ENCODE measurements at places on chromosomes 5 and 9.

DNA sequence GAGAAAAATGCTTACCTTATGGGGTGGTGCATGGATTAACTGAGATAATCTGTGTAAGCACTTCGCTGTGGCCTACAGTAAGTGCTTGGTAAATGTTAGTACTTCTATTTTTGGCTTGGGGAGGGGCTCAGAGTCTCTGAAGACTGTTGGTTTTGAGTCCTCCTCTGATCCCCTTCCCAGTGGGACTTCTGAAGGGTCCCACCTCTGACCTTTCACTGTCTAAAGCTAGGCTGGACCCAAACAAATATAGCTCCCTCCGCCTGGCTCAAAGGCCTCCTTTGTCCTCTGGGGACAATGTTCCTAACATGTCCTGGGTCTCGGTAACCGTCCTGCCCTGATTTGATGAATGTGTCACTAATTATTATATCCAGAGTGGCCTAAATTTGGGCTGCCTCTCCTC, 34.8 kb downstream of the CAMK2A start:
- DNase-seq = no peak

- DNase-seq = no peak
These were observed 188.4 kb upstream of the NR4A3 start for GRCh38 chr9:99633265-99633664.

- DNase-seq = no peak
These were observed 81.6 kb upstream of the IFNK start for GRCh38 chr9:27442464-27442863.

GRCh38 chr9:27453860-27454553, 70.1 kb upstream of the IFNK start:
- DNase-seq = no peak

DNA sequence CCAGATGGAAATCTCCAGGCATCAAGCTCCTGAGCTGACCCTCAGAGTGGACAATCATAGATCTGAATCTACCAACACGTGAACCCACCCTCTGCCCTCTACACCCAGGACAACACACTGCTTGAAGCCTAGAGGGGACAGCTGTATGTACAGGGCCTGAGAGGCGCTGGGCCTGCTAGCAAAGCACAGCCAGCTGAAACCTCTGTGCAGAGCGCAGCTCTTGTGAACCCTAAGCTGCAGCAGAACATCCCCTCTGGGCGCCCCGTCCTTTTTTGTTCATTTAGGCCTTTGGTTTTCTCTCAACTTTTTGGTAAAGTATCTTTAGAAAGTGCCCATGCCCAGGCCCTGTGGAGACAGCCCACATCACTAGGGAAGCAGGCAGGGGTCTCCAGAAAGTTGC, 62.4 kb upstream of the SPTLC1 start:
- no peak for DNase-seq

DNA sequence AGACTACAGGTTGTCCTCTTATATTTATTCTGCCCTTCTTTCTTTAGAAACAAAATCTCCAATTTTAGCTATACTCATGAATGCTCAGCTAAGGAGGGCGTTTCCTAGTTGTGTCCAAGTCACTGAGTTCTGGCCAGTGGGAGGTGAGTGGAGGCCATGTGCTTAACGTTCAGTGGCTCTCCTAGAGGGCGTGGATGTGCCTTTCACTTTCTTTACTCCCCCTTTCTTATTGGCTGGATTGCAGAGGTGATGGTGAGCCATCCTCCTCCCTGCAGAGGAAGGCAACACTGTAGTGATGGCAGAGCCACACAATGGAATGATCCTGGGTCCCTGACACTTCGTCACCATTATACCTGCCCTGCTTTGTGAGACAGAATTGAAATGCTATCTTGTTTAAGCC, 54.6 kb downstream of the ALG2 start:
- DNase-seq = no peak

DNA sequence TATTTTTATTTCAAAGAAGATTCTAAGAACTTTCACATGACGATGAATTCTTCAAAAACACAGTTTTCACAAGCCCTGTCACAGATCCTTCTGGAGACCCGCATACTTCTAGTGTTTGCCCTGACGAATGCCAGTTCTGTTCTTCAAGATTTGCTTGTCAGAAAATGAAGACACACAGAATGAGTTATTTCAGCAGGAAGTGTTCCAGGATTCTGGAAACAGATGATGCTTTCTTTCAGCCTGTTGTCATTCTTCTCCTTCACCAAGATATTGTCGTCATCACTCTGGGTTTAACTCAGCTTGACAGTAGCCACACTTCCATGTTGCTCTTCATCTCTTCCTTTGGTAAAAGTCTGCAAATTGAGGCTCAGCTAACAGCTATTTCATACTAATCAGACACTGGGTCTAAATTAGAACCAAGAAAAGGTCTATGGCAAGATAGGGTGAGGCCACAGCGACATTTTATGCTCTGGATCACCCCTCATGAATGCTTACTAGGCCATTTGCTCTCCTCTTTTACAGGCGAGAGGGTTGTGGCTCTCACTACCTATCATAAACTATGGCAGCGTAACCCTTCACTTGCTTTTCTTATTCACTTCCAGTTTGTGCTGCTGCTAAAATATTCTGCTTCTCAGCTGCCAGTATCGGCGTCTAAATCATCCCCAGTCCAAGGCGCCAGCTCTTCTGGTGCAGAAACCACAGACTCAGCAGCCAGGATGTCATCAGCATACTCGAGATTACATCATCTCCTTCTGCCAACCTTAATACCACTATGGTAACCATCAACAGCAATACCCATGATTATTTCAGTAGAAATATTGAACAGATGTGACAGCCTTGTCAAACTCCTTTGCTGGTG, 159.6 kb upstream of the TBCA start:
- no peak for DNase-seq

- DNase-seq = no peak
These were observed 64.5 kb downstream of the MTREX start for GRCh38 chr5:55372130-55372925.

GRCh38 chr5:154444556-154445421, 1.0 kb upstream of the SAP30L start:
- peak; percentile 21 for DNase-seq

DNA sequence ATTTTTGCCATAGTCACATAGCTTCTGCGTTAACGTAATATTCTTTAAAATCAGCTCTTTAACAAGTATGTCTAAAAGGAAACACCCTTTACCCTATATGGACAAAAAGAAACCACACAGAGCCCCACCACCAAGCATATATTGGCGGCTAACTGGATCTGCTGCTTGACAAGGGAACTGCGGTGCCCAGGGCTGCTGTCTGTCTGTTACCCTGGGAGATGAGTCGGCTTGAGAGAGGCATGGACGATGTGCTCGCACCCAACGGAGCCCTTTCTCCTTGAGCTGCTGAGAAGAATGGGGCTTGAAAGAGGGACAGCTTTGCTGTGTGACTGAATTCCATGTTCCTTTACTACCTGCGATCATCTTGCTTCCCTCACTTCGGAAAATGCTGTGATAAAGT, 158.6 kb upstream of the SHB start:
- DNase-seq = no peak

DNA sequence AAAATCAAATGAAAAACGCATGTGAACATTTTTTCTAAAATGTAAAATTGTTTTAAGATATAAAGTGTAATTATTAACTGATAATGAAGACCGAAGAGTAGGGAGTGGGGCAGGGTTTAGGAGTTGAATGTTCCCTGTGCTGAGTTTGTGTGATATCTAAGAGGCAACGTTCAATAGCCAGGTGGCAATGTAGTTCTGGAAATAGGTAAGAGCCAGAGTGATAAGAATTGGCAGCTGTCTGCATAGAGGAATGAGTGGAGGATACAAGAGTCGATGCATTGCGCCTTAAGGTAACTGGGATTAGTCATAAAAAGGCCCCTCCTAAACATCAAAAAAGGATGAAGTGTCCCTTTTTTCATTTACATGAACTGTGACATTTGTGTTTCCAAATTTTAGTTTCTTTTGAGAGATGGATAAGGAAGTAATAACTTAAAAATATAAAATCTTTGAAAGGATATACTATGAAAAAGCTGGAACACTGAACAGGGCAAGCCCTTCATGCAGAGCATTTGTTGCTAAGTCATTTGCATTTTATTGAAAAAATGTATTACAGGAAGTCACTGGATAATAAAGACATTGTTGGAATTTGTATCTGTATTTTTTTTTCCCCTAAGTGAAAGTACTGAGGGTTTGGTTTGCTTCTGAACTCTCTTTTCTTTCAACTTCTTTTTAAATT, 659.3 kb downstream of the ACTL7B start:
- DNase-seq = no peak

GRCh38 chr5:42057254-42057690, 132.2 kb downstream of the FBXO4 start:
- DNase-seq = peak; percentile 9

- DNase-seq = no peak
These were observed 603.7 kb downstream of the BNC2 start for GRCh38 chr9:16266648-16267276.

DNA sequence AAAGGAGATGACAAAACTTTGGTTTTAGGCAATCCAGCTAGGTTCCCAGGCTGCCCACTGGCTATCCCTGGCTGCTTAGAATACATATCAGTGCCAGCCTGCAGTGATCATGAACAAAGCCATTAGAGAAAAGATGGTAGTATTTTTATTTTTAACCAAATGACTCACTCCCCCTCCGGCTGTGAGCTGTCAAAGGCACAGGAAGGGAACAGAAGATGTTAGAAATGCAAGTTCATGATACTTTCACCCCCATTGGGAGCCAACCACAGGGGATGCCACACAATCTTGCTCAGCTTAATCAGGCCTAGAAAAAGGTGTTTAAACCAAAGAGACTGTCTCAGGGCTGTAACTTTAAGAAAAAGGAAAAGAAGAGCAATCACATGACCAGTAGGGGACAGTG, 70.3 kb upstream of the ASTN2 start:
- DNase-seq = no peak

DNA sequence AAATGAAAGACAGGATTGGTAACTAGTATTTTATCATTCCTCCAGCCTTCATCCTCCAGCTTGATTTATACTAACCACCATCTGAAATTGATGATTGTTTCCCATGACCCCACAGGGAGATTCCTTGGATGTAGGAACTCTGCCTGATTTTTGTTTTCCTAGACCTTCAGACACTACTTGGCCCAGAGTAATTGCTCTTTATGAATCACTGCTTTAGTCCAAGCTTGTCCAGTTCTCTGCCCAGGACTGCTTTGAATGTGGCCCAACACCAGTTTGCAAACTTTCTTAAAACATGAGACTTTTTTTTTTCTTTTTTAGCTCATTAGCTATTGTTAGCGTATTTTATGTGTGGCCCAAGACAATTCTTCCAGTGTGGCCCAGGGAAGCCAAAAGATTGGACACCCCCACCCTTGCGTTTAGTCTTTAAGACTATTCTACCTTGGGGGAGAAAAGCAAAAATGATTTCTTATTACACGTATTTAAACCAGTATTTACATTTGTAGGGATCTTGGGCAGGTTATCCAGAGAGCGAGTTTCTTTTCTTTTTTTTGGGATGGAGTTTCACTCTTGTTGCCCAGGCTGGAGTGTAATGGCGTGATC, 18.4 kb downstream of the BASP1 start:
- DNase-seq = no peak

- no peak for DNase-seq
These were observed 85.2 kb upstream of the CDH12 start for GRCh38 chr5:22938362-22938761.

GRCh38 chr9:93098236-93098946, 2.4 kb downstream of the CARD19 start:
- DNase-seq = no peak

DNA sequence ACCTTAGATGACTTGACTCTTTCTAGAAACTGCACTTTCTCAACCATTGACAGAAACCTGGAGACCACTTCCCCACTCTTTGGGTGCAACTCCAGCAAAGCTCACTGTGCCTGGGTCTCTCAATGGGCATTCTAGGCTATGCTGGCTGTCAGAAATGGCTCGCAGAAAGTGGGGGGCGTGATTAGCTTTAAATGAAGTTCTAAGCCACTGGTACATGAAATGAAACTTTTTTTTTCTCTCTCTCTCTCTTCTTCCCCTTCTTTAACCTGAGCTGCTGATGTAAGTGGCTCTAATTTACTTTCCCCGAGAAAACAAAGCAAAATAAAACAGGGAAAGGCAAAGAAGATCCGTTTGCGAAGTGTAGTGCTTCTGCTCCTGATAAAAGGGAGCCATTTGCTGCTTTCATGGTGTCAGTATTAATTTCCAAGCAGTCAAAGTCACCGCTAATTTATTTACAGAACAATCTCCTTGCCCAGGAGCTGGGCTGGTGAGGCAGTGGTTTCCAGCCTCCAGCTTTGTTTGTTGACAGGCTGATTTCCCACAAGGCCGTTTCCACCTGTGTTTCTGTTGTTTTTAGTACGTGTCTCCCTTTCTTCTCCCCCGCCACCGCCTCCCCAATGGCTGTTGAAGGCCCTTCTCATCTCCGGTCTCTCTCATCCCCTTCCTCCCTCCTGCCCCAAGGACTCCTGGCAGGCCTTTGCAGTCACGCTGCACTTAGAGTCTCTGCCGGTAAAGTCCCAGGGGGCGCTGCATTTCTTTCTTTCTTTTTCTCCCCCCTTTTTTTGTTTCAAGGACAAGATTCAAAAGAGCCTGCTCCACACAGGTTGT, 422.9 kb downstream of the EBF1 start:
- DNase-seq = no peak

GRCh38 chr5:4862500-4862899, 277.6 kb upstream of the ADAMTS16 start:
- no peak for DNase-seq

GRCh38 chr9:110979636-110980035, 58.6 kb downstream of the LPAR1 start:
- DNase-seq = no peak

- DNase-seq = no peak
These were observed 88.0 kb downstream of the INIP start for GRCh38 chr9:112629671-112630485.

DNA sequence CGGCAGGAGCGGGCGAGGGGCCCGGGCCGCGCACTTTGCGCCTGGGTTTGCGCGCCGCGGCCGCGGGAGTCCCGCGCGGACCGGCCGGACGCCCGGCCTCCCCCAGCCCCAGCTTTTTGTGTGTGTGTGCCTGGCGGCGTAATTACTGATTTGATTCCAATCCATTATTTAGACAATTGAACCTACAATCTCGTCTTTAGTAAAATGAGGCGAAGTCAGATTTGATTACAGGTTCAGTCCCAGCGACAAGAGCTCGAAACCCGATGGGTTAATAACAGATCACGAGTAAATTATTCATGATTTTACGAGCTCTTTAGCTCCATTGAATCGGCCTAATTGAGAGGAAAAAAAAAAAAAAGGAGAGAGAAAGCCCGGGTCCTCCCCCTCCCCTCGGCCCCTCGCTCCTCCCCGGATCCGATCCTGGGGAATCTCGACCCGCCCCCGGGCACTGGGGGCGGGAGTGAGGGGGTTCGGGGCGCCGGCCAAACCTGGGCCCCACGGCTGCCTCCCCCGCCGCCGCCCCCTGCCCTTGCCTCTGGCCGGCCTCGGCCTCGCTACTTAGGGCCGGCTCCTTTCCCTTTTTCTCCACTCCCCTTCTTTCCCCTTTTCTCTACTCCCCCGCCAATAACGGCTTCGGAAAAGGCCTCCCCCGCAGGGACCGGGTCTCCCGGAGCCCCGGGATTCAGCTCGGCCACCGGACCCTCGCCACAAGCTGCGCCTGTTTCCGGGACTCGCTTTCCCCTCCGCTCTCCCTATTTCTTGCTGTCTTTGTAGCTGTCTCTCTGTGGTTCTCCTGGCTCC, 6.6 kb downstream of the LHX2 start:
- no peak for DNase-seq

- DNase-seq = no peak
These were observed 69.6 kb upstream of the FSTL4 start for GRCh38 chr5:133681896-133682295.

- DNase-seq = no peak
These were observed 64.6 kb upstream of the SHISAL2B start for GRCh38 chr5:64625678-64626077.
